ENCODE measurements at places on chromosomes 16 and 17. TPM values are rescaled to one million over a fixed set of nuclear protein-coding genes. Genes with fewer than 3 reads are reported as not detected.
A peak's percentile ranks its signal among the peaks of the same experiment; 100 is the strongest.

DNA sequence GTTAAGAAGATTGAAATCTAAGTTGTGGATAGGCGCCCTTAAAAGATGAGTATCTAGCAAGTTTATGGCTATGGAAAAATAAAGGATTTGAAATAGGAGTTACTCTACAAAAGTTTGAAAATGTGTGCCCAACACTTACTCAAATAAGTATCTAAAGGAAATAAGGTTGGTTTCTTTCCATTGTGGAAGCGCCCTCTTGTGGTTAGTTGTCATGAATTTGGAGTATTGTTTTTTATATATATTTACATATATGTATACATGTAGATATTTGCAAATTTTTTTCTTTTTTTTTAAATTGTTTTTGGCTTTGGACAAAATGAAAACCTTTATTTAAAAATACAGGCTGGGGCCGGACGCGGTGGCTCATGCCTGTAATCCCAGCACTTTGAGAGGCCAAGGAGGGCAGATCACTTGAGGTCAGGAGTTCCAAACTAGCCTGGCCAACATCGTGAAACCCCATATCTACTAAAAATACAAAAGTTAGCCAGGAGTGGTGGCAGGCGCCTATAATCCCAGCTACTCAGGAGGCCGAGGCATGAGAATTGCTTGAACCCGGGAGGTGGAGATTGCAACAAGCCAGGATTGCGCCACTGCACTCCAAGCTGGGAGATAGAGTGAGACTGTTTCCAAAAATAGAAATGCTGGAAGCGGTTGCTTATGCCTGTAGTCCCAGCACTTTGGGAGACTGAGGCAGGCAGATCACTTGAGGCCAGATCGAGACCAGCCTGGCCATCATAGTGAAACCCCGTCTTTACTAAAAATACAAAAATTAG is 24.0 kb upstream of the VPS4A start:
- DNase-seq: peak; percentile 79
- H3K27me3 ChIP-seq: no peaks in the 10 kb centered on the region
- peaks cover 14% of the 10 kb centered on the region for H3K36me3 ChIP-seq
- peaks cover 7% of the 10 kb centered on the region for H3K4me1 ChIP-seq
- H3K27ac ChIP-seq: peak overlapping the region; percentile 67

DNA sequence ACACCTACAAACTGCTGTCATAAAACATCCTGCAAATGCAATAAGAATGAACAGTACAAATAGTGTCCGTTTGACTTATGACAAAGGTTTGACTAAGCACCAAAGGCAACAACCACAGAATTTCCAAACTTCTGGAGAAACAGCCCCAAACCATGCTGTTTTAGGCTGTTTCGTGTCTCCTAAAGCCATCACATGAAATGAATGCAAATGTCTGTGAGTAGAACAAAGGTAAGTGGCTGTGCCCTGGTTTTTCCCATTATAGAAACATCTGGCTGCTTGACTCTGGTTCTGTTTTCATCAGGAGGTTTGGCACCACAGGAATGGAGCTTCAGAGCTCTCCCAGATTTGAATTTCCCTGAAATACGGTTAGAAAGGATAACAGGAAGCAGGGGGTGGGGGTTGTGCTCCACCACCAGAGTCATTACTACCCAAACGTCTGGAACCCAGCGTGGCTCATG is 4.6 kb upstream of the EMP2 start:
- DNase-seq: peak; percentile 83
- H3K27me3 ChIP-seq: no peaks in the 10 kb centered on the region
- H3K27ac ChIP-seq: peak overlapping the region; percentile 61
- peaks cover 28% of the 10 kb centered on the region for H3K4me1 ChIP-seq

ZFP3 gene
- 1.8 TPM for polyA plus RNA-seq

ETV4 gene
- 2.6 TPM for polyA plus RNA-seq

Data from GM23248 (cell line).